ENCODE measurements at places on chromosomes 5 and 9.
A peak's percentile ranks its signal among the peaks of the same experiment; 100 is the strongest.

- DNase-seq: no peak
Observed at GRCh38 chr5:158801268-158801667, 298.4 kb downstream of the EBF1 start.

- no peak for DNase-seq
Observed at GRCh38 chr9:129854588-129855110, 19.4 kb downstream of the USP20 start.

- no peak for DNase-seq
Observed at GRCh38 chr5:170289121-170289520, 8.5 kb downstream of the LCP2 start.

DNA sequence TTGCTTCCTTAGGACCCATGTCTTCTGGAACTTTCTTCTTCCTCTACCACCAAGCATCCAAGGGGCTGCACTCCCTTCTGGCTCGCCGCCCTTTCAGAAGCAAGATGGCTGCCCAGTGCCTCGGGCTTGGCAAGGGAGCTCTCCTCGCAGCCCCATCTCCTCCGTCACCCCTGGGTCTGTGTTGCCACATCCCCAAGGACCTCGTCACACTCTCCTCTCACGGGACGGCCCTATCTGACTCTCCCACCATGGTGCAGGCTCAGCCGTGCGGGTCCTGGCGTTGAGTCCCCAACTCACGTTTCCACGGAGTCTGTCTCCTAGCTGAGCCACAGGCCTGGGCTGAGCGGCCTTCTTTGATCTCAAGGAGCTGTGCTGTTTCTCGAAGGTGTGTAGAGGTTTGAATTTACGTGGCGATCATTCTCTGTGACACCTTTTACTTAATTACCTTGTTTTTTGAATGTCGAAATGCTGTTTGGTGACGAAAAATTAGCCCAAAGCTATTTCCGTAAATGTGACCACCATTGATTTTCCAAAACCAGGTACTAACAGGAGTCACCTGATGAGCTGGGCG is 15.0 kb upstream of the SCGB3A1 start:
- no peak for DNase-seq

GRCh38 chr5:2603272-2603575 is 148.3 kb downstream of the IRX2 start:
- DNase-seq: no peak

DNA sequence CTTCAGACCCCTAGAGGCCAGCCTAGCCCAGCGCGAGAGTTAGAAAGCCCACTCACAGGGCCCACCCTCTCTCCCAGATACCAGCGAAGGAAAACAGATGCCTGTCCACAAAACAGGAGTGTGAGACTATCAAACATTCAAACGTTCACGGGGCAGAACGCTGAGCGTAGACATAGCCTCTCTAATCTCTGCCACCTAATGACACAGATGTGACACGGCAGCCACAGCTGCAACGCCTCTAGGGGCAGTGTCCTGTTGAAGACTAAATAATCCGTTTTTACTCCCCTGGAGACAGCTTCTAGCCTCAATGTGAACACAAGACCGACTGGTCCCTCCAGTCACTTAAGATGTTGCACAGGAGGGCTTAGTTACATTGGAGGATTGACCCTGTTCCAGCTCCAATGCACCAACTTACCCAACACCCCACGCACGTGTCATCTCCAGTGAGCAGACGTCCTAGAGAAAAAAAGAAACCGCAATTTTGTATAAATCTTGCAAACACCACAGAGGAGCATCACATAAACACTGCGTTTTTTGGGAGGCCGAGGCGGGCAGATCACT is 14.3 kb downstream of the DIPK1B start:
- peak; percentile 73 for DNase-seq

- no peak for DNase-seq
Observed at GRCh38 chr9:99300603-99301002, 78.5 kb downstream of the SEC61B start.

- DNase-seq: peak; percentile 41
Observed at GRCh38 chr5:174046558-174046957, 1.1 kb downstream of the NSG2 start.

GRCh38 chr9:111527347-111527746 is 2.4 kb downstream of the ZNF483 start:
- no peak for DNase-seq

DNA sequence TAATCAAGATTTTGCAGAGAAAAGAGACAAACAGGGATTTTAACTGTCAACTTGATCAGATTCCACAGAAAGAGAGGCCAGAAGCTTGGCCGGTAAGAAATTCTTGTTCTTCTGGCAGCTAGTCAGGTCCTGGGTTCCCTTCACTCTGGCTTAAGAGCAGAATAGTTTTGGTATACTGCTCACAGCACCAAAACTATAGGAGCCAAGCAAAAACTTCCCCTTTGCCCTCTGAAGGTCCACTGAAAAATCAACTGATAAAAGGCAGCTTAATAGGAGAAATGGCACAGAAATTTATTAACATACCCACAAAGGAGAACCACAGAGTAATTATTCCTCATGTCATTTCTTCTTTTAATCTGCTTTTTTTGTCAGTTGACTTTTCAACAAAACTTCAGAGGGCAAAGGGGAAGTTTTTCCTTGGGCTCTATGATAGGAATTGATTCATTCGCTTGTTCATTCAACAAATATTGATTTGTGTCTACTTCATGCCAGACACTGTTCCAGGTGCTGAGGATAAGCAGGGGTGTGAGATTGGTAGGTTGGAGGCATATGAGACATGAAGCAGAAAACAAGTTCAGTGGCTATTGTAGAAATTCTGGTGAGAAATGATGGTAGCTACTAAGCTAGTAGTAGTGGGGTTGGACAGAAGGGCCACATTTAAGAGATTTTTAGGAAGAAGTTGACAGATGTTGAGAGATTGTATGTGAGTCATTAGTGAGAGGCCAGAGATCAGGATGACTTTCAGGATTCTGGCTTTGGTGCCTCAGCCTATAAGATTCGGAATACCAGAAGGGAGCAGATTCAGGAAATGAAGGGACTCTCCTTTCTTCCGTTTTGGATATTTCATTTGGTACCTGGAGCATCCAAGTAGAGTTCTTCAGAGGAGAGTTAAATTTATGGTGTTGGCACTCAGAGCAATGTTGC is 20.6 kb upstream of the NNT start:
- no peak for DNase-seq

GRCh38 chr5:142320430-142320738 is 4.4 kb downstream of the SPRY4 start:
- DNase-seq: no peak

- DNase-seq: no peak
Observed at GRCh38 chr9:110619831-110620230, 40.3 kb upstream of the SVEP1 start.

- DNase-seq: no peak
Observed at GRCh38 chr9:135061441-135061840, 26.0 kb upstream of the OLFM1 start.

DNA sequence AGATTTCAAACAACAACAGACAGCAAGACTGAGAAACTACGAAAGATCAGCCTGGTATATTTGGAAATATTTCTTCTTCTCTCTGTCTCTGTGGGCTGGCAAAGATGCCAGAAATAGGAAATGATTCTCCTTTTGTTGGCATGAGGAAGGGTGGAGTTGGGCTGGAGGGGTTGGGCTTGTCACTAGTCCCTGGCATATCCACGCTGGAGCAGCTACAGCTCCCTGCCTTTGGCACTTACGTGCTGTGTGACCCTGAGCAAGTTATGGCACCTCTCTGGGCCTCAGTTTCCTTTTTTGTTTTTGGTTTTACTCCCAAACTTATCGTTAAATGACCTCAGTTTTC is 354 bp upstream of the KCNMB1 start:
- DNase-seq: no peak

- no peak for DNase-seq
Observed at GRCh38 chr9:31248156-31248555, 1136.3 kb upstream of the ACO1 start.

DNA sequence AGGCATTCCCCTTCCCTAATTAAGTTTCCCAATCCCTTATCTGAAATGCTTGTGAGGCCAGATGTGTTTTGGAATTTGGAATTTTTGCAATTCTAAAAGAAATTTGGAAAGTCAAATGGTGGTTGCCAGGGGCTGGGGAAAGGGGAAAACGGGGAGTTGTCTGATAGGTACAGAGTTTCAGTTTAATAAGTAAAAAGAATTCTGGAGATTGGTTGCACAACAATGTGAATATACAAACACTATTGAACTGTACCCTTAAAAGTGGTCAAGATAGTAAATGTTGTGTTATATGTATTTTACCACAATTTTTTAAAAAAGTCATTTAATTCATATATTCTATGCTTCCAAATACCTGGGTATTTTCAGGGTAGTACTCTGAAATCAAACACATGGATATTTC is 154.5 kb downstream of the ADAMTS12 start:
- no peak for DNase-seq

DNA sequence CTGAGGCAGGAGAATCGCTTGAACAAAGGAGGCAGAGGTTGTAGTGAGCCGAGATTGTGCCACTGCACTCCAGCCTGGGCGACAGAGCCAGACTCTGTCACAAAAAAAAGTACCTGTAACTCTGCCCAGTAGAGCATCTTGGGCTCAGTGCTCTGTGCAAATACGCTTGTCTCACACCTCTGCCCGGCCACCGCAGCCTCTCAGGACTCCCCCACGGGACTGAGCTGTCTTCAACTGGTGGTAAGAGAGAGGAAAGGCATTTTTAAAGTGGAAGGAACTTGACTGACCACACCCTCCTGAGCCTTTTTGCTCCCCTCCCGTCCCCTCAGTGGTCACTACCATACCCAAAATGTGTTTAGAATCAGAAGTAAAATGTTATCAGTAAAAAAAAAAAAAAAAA is 174.3 kb upstream of the PIK3R1 start:
- no peak for DNase-seq

DNA sequence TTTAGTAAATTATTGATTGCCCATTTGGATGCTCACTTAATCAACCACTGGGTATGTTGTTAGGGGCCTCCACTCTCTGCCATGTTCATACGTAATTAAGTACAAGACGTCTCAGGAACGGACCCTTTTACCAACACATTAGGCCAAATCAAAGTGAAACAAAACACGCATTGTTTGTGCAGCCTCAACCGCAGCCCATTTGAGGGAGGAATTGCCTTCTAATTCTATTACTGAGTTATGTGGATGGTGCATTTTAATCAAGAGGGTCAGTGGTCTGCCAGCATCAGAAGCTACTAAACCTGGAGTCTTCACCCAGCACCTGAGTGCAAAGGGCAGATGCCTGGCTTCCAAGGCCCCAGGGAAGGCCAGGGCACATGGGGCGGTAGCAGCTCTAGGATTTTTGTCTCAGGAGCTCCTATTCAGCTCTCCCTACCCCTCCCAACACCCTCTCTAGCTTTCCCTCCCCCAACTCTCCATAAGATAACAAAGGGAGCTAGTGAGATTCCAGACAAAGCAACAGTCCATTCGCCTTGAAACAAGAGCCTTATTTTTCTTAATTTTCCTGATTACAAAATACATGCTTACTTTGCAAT is 7.9 kb upstream of the MED27 start:
- DNase-seq: no peak

- no peak for DNase-seq
Observed at GRCh38 chr9:73583576-73583975, 431.9 kb downstream of the ANXA1 start.

DNA sequence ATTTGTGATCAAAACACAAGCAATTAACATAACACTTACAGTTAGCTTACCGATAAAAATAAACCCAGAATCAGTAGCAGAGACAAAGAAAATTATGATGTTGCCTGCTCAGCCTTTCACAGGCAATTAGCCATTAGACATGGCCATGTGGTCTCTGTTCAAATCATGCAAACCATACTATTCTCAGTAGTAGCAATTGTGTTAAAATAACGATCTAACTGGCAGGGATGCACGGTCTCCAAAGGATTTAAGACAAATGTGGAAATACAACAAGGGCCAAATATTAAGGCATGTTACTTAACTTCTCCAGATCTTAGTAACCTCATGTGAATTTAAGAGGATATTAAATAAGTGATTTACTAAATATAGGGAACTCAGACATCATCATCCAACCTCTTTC is 59.5 kb downstream of the PTBP3 start:
- peak; percentile 36 for DNase-seq

GRCh38 chr5:32165597-32165996 is 8.5 kb downstream of the GOLPH3 start:
- DNase-seq: no peak

DNA sequence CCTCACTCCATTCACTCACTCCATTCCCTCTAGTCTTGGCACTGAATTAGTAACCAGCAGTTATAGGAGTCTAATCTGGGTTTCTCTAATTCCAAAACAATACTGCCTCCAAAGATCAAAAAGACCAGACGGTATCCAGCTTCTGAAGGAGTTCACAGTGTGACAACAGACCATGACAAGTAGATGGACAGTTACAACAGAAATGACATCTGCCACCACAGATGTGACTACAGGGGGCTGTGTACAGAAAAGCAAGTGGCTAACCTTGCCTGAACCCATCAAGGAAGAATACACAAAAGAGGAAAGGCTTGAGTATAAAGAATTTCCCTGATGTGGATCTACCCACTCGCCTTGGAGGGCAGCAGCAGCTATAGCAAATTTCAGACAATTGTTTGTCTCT is 112.4 kb downstream of the ACTL7B start:
- no peak for DNase-seq

GRCh38 chr5:34848230-34848629 is 9.3 kb downstream of the TTC23L start:
- no peak for DNase-seq

GRCh38 chr5:109030360-109031143 is 282.9 kb downstream of the FER start:
- no peak for DNase-seq

GRCh38 chr5:150499437-150499956 is 8.4 kb upstream of the NDST1 start:
- no peak for DNase-seq

GRCh38 chr5:132238169-132238744 is 10.6 kb upstream of the P4HA2 start:
- DNase-seq: peak; percentile 71

DNA sequence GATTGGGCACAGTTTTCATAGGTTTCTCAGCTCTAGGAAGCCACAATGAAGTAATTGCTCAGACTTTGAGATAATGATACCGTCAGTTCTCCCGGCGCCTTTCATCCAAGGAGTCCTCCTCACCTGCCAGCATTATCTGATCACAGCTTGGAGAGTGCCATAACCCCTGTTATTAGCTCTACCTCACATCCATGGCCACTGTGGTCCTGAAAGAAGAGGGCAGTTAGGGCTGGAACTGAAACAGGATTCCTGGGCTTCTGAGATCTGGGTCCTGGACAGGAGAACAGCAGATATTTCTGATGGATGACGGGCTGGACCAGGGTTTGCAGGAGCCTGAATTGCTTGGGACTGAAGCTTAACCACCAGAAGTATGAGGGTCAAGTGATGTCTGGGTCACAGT is 13.5 kb downstream of the RGS3 start:
- DNase-seq: no peak

DNA sequence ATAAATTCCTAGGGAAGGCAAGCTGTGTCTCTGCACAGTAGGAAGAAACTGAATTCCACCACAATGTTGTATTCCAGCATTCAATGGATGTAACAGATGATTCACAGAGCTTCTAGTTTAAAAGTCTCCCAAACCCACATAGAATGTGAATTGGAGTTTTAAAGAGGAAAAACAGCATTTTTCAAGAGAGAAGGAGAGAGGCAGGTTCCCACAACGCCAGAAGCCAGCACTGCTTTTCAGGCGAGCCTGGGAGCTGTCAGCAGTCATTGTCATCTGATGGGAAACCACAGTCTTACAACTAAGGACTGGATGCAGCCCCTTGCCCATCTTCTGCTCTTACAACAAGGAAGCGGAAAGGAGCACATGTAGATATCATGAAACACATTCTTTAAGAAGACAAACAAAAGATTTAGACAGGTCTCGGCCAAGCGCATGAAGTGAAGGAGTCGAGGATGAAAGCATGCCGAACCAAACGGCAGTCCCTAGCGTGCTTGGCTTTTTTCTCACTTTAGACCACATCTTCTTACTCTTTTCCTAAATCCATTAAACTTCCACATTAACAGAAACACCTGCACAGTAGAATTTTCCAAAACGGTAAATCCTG is 638 bp downstream of the DIRAS2 start:
- no peak for DNase-seq

Measured in SK-N-SH (cell line).